HTR-8/SVneo (cell line): ENCODE measurements at places on chromosomes 6 and 20.

DNA sequence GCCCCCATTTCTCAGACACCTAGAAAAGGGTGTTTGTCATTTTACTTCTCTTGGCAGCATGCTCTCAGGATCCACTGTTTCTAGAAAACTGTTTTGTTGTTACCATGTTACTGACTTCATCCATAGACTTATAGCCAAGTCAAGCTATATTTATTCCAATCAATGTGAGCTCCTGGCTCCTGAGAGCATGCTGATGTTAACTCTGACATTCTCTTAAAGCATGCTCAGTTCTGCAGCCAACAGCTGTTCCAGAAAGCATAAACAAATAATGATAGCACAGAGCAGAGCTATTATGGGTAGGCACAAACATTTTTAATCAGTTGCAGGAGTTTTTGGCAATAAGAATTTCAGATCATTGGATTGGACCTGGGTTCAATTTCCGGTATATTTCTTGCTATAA lies 92.4 kb upstream of the CEP85L start:
- no peak for DNase-seq

GRCh38 chr6:138570725-138571029 lies 71.4 kb upstream of the NHSL1 start:
- no peak for DNase-seq

DNA sequence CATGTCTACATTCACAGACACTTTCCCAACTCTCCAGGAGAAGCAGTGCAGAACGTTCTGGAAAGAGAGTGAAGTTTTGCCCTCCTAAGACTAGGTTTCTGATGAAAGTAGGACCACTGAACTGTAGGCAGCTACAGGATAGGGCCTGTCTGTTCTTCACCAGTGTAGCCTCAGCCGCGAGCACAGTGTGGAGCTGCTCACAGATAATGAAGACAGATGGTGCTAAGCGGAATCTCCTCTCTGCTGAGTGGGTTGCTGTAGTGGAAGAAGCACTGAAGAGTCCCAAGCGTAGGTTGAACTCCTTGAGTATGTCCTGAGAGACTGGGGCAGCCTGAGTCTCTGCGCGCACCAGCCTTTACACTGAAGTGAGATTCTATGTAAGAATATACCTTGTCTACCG lies 170.2 kb downstream of the PACRG start:
- DNase-seq: no peak

DNA sequence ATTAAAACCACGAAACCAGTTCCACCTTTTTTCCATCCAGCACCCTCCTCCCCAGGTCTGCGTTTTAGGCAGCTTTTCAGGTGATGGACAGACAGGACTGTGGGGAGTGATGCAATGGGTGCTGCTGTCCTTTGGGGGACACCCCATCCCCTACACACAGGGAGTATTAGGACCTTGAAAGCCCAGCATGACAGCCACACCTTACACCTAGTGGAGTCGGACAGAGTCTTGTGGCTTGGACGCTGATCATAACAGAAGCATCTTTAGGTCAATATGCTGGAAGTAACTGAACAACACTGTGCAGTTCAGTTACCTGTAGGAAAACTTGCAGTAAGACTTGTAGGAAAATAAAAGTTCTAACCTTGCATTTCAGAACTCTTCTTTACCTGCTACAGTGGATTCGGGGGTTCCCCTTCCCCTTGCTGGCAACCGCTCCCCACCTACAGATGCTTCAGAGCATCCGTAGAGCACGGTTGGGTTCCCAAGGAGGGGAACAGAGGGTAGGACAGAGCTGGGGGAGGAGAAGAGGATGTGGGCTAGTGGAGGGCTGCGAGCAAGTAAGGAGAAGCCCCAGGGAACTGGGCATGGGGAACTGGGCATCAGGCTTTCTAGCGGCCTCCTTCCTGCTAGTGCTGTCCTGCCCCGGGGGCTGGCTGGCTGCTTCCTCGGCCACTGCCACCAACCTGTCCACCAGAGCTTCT lies 31.7 kb downstream of the PLEKHG1 start:
- DNase-seq: no peak

GRCh38 chr20:64081624-64081964 lies 1.7 kb downstream of the OPRL1 start:
- no peak for DNase-seq

DNA sequence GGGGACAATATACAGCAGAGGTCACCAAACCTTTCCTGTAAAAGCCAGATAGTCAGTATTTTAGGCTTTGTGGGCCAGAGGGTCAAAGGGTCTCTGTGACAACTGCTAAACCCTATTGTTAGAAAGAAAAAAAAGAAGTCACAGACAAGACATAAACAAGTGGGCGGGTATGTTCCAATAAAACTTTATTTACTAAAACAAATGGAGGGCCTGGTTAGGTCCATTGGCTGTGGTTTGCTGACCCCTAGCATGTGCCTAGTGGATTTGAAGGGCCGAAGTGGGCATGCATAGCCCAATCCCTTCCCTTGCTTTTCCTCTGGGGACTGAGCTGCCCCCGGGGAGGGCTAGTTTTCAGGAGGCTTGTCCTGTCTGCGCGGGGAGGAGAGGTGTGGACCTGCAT lies 78.9 kb downstream of the SULF2 start:
- no peak for DNase-seq

GRCh38 chr20:24503352-24503931 lies 34.0 kb downstream of the SYNDIG1 start:
- no peak for DNase-seq

DNA sequence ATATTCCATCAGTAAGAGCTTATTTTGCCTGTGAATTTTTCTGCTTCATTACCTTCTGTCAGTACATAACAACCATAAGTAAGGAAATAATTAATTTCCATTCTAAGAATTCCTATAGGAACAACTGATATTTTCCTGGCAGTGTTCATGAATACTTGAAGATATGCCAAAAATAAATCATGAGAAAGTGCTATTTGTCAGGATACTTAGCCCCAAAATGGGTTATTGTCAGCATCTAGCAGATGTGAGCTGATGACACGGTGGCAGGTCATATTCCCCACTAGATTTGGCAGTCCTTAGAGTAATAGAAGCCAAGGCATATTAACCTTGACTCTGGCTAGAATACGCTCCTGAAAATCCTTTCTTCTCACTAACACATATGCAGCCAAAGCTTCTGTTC lies 43.2 kb upstream of the CRISP1 start:
- no peak for DNase-seq

GRCh38 chr6:3193102-3193849 lies 34.2 kb downstream of the TUBB2B start:
- no peak for DNase-seq

DNA sequence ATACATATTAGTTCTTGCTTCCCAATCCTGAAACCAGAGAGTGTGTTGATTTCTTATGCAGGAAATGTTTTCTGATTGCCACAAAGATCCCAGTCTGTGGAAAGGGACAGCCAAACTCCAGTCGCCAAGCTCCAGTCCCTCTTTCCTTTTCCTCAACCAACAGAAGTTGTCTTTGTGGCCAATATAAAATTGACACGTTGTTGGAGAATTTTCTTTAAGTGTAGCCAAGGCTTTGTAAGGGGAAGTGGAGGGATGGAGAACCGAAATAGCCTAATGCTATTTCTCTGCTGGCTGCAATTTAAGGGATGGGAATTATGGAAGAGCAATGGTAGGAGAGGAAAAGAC lies 5.4 kb downstream of the ADGRB3 start:
- DNase-seq: no peak

GRCh38 chr6:89834884-89835792 lies 5.5 kb downstream of the CASP8AP2 start:
- no peak for DNase-seq

- DNase-seq: no peak
These were observed 1531.1 kb downstream of the KHDRBS2 start for GRCh38 chr6:60754879-60755278.

DNA sequence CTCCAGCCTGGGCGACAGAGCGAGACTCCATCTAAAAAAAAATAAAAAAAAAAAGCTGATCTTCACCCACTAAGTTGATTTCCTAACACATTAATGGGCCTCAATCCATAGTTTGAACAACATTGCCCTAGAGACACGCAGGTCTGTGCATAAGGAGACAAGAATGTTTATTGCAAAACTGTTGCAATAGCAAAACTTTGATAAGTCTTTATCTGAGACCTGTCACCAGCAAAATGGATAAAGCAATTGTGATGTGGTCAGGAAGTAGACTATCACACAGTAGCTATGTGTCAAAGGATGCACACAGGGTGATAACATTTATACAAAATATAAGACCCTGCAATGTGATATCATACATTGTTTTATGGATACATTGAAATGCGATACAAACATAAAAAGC lies 4.2 kb upstream of the ITPR3 start:
- no peak for DNase-seq

DNA sequence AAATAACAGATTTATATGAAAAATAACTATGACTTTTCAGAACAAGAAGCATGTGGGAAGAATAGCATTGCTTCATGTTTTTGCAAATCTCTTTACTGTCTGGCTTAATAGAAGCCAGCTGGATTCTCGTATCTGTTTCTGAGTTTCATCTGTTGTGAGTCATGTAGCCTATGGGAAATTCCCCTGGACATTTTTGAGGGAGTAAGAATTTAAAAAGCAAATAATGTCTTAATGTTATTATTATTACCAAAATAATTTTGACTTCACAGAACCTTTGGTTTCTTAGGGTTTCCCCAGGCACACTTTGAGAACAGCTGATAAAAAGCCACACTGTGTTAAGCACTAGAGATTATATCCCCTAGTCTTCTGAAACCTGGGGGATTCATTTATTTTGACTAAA lies 75.8 kb downstream of the SYCP2L start:
- DNase-seq: peak; percentile 29

GRCh38 chr20:32519381-32519730 lies 65.8 kb downstream of the NOL4L start:
- DNase-seq: no peak

- DNase-seq: no peak
These were observed 82.3 kb upstream of the SHLD1 start for GRCh38 chr20:5667705-5668528.

DNA sequence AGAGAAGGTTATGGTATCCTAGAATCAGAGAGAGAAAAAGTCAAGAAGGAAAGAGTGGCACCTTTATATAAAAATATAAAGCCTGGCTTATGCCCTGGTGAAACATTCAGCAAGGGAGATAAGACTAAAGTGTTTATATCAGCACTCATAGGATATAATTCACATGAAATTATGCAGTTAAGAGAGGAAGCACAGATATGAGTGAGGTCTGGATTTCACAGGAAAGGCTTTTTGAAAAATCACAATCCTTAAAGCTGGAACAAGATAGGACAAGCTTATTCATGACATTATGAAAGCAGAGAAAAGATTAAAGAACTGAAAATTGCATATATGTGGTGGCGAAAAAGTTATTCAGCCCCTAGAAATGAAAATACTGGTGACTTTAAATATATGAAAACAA lies 181.2 kb upstream of the FLRT3 start:
- DNase-seq: no peak

DNA sequence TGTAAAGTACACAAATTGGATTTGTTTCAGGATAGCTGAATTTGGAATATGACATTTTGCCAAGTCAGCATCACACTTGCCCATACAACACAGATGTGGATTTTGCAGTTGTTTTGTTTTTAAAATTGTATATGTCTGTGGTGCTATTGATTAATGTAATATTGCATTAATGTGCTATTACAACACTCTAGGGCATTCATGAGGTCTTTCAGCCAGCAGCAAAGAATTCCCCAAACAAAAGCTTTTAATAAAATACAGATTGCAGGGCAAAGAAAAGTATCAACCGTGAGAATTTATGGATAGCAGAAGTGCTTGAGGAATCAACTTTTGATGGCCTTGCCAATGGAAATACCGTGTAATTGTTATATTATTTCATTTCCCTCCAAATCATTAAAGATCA lies 144.9 kb downstream of the AIG1 start:
- DNase-seq: no peak

GRCh38 chr20:40902661-40903060 lies 126.0 kb upstream of the TOP1 start:
- DNase-seq: no peak

DNA sequence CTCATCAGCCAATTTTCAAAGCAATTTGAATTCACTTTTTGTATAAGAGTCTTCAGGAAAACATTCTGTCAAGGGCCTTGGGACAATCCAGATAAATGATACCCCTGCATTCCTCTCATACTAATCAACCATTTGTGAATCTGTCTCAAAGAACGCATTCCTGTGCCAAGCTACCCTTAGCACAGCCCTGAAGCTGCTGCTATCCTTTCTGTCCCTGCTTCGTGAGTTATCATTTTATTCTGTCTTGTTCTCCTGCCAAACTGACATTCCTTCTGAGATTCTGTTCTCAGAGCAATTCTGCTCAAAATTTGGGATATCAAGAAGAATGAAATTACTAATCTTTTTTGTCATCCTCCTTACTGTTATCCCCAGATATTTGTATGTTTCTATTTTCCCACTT lies 213.9 kb upstream of the STXBP5 start:
- peak; percentile 45 for DNase-seq

- DNase-seq: peak; percentile 9
These were observed 207.5 kb downstream of the SMOC2 start for GRCh38 chr6:168648240-168649125.

DNA sequence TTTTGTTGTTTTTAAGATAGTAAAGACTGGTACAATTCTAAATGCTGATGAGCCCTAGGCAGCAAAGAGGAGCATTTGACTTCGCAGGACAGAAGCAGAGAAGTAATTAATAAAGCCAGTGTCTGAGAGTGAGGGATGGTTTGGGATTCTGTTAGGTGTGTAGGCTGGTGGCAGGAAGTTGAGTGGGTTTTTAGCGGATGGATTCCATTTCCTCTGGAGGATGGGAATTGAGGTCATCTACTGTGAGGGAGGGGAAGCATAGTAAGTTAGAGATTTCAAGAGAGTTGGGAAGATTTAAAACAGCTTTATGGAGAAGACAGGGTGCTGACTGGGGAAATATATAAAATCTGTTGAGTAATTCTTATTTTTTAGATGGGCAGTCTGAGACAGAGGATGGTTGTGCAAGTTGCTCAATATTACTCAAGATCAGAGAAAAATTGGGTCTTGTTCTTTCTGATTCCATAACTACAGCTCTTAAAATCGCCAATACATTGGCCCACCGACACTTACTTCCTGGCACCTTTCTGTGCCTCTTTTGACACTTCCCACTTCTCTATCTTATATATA lies 48.8 kb downstream of the PRL start:
- DNase-seq: no peak

DNA sequence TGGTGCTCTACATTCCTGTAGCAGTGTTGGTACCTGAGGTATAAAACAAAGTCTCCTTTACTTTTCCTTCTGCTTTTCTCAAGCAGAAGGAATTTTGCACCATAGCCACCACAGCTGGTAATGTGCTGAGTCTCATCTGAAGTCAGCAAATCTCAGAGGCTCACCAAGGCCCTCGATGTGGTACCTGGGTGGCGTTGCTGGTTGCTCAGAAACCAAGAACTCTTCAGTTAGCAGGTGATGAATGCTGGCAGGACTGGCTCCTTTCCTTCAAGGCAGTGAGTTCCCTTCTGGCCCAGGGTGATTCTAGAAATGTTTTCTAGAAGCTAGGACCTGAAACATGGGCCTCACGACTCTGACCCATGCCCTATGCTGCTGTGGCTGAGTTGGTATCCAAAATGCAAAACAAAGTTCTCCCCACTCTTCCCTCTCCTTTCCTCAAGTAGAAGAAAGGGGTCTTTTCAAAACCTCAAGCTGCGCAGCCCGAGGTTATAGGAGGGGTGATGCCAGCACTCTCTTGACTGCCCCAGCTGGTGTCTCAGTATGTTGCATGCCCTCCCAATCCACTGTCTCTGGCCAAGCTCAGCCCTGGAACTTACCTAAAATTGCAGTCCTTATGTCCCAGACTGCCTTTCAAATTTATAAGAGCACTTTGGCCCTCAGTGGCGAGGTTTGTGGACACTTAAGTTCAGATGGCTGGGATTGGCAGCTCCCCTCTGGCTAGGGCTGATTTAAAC lies 592.3 kb downstream of the FRK start:
- DNase-seq: no peak

- no peak for DNase-seq
These were observed 48.7 kb downstream of the HLA-DPB1 start for GRCh38 chr6:33124525-33124901.
